Hindlimb muscle (tissue), 1 donor: ENCODE measurements at places on chromosomes 1 and 21. TPM values are rescaled to one million over a fixed set of nuclear protein-coding genes. Genes with fewer than 3 reads are reported as not detected.

GRCh38 chr1:53367503-53368313, 39.8 kb upstream of the LRP8 start:
- no peak for DNase-seq

GRCh38 chr1:227946624-227947385, 927 bp downstream of the WNT9A start:
- peak; percentile 82 for DNase-seq

Gene HOOK1
- polyA plus RNA-seq, result 4.1 TPM

DNA sequence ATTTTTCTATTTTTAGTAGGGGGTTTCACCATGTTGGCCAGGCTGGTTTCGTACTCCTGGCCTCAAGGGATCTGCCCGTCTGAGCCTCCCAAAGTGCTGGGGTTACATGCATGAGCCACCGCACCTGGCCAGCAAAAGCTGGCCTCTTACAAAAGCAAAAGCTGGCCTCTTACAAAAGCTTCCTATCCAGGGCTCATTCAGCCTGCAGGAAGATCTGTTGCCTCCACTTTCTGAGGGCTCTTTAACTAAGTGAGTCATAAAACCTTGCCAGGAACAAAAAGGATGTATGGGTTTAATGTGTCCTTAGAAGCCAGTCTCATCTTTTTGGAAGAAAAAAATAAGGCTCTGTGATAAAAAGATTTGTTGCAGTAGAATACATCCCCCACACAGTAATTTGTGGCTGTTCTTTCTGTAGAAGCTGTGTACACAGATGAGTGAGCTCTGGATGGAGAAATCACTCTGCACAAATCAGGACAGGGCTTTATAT, 15.0 kb downstream of the HTR1D start:
- DNase-seq, result no peak

DNA sequence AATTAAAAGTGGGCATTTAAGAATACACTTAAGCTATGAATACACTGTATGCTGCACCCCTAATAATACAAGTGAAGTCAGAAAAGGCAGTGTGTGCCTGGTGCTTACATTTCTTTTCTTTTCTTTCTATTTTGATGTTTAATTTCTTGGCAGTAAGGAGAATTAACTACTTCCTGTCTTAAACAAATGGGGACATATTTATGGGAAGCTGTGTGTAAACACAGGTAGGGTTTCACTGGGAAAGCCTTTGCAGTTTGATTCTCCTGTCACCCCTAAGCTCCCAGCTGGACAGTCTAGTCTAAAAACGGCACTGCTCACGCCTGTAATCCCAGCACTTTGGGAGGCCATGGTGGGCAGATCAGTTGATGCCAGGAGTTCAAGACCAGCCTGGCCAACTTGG, 146.0 kb downstream of the MIS18A start:
- no peak for DNase-seq

GRCh38 chr1:94925561-94926125, 1.3 kb downstream of the CNN3 start:
- peak; percentile 91 for DNase-seq

DNA sequence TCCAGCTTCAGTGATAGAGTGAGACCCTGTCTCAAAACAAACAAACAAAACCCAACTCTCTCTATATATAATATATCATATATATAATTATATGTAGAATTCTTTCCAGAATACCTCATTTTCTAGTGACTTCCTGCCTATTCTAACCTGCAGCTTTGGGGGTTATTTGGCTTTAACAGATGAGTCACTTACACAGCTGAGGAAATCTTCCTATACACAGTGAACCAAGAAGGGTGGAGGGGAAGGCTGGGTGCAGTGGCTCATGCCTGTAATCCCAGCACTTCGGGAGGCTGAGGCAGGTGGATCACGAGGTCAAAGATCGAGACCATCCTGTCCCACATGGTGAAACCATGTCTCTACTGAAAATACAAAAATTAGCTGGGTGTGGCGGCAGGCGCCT, 9.2 kb downstream of the RAB29 start:
- no peak for DNase-seq

Gene KCNQ4
- 44.5 TPM for polyA plus RNA-seq

Gene C8A
- polyA plus RNA-seq, result not detected

DNA sequence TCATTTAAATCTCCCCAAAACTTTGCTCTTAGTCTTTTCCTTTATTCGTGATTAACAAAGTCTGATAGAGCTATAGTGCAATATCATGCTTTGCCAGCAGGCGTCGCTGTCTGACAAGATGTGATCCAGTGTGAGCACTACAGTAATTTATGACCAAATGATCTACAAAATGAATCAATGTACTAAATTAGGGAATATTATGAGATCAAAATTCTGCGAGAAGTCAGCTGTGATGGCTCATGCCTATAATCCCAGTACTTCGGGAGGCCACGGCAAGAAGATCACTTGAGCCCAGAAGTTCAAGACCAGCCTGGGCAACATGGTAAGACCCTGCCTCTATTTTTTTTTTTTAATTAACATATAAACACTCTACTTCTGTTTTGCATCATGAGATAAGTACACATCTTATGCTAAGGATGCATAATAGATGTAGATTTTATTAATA, 3.6 kb upstream of the SPSB1 start:
- no peak for DNase-seq

DNA sequence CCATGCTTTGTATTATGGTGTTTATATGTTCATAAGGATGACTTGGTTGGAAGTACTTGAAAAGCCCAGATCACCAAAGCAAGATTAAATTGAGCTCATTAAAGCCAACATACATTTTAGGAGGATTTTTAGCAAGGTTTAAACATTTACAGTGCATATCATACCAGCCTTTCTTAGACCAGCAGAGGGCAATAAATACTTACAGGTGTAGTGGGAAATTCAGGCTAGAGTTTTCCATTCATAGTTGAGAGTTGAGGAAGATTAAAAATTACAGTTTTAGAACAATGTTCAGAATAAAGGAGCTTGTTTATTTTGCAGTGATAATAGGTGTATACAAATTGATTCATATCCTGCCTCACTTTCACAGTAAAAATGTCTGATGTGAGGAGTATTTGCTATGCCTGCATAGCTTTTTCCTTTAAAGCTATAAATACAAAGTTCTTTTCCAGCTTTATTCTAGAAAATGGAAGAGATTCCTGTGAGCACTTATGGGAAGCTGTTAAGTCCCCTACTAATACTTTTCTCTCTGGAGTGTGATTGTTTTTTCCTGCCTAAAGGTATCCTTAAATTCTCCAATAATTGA, 35.3 kb downstream of the DTL start:
- DNase-seq, result peak; percentile 39

Gene TMEM52
- 134 TPM for polyA plus RNA-seq

- DNase-seq, result no peak
Observed at GRCh38 chr1:3197781-3198316, 128.8 kb downstream of the PRDM16 start.

- no peak for DNase-seq
Observed at GRCh38 chr1:36492491-36492890, 9.8 kb upstream of the CSF3R start.

Gene S100A7
- polyA plus RNA-seq, result not detected

DNA sequence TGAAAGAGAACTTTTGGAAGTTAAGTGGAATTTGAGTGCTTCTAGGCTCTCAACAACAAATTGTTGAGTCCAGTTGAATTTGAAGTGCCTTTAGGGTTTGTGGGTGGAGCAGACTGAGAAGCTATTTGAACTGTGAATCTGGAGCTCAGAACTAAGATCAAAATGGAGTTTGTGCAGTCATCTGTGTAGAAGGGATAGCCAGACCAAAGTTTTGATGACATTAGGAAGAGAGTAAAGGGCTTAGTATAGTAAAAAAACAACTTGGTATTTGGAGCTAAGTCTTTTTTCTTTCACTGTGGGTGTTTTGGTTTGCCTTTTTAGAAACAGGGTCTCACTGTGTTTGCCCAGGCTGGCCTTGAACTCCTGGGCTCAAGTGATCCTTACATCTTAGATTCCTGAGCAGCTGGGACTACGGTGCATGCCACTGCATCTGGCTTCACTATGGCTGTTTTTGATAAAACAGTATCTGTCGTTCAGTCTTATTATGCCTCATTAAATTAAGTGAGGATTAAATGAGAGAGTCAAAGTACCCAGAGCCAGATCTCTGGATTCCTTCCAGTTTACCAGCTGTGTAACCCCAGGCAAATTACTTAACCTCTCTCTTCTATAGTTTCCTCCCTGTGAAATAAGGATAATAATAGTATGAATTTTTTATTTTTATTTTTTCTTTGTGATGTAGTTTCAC, 20.0 kb downstream of the HDAC1 start:
- DNase-seq, result no peak

DNA sequence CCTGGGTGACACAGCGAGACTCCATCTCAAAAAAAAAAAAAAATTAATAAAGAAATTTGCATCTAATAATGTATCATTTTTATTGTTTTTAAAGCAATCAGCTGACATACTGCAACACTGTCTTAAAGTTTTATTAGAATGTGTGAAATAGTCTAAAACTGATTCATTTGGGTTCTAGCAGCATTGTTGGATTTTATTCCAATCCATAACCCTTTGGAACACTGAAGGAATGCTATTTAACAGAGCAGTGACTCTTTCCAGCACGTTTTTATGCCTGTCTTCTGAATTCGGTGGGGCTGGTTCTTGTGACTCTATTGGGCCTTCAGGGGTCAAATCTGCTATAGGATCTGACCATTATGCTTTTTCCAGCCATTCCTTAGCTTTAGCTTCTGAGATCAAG, 18.2 kb upstream of the FMO4 start:
- no peak for DNase-seq

DNA sequence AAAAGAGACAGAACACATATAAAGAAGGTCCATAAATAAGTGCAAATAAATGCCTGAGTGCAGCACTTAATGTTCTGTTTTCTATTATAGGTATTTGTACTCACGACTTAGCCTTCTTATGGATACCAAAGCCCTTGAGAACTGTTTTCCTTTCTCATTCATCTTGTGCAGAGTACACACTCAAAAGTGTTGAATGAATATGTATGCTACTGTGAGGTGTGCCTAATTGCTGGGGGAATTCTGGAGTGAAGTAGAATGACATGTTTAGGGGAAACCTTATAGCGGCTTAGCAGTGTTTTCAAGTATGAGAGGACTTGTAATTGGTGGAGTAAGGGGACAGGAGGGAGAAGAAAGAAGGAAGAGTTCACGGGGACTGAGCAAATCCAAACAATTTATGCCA, 157.6 kb downstream of the CACNA1E start:
- DNase-seq, result no peak

DNA sequence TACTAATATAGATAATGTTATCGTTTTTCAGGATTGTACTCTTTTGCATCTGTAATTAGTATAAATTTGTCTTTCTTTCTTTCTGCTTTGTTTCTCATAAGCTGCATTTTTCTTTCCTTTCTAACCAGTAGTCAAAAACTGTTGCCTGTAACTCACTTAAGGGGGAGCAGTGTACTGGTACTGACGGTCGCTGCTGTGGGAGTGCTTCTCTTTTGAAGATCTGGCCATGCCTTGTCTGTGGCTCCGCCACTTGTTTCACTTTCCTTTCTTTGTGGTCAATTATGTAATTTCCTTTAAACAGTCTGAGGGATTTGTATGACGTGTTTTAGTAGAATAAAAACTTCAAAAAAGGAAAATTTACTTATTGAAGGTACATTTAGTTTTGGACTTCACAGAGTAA, 37.0 kb downstream of the MIA3 start:
- no peak for DNase-seq

DNA sequence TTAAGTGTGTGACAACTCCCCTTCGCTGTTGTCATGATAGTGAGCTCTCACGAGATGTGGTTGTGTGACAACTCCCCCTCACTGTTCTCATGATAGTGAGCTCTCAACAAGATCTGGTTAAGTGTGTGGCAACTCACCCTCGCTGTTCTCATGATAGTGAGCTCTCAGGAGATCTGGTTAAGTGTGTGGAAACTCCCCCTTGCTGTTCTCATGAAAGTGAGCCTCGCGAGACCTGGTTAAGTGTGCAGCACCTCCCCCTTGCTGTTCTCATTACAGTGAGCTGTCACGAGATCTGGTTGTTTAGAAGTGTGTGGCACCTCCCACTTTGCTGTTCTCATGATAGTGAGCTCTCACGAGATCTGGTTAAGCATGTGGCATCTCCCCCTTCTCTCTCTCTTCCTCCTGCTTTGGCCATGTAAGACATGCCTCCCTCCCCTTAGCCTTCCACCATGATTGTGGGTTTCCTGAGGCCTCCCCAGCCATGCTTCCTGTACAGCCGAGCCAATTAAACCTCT, 25.1 kb upstream of the LSS start:
- no peak for DNase-seq

Gene LCA5L
- 1.8 TPM for polyA plus RNA-seq

Gene ZNF672
- 17.2 TPM for polyA plus RNA-seq

DNA sequence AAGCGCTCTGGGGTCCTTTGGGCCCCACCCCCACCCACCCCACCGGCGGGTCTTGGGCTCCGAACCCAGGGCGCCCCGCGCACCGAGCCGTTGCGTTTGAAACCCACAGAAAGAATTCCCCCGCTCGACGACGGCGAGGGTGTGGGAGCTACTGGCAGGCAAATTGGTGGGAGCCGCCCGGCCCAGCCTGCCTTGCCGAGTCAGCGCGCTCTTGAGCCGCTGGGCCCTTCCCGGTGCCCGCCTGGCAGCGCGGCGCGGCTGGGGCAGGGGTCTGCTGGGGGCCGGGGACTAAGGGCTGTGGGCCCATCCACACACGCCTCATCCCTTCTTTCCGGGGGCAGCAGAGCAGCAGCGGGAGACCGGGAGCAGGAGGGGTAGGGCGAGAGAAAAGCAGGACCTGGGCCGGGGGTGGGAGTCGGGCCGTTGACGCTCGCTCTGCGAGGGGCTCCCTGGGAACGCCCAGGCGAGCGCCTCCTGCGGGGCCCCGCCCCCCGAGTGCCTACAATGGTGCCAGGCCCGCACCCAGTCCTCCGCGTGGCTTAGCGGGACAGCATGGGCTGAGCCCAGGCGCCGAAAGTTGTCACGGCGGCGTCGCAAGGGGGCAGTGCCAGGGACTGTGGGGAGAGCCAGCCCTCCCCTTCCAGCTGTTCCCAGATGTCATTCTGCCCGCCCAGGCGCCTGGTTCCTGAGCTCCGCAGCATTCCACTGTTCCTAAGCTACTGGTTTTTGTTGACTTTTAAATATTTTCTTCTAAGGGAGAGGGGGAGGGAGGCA, at the start of gene C1orf94:
TSS of gene C1orf94 (plus strand) at position 78 of the 774 bp plus-strand sequence. CDS start 883 bp downstream, outside the sequence.
- no peak for DNase-seq

Gene S1PR1
- polyA plus RNA-seq, result 14.0 TPM

Gene TTC22
- 0.17 TPM for polyA plus RNA-seq

DNA sequence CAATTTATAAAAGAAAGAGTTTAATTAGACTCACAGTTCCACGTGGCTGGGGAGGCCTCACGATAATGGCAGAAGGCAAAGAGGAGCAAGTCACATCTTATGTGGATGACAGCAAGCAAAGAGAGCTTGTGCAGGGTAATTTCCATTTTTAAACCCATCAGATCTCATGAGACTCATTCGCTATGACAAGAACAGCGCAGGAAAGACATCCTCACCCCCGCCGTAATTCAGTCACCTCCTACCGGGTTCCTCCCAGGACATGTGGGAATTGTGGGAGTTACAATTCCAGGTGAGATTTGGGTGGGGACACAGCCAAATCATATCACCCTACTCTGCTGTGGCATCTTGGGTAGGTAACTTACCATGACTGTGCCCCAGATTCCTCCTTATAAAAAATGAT, 79.8 kb downstream of the AK5 start:
- DNase-seq, result no peak

DNA sequence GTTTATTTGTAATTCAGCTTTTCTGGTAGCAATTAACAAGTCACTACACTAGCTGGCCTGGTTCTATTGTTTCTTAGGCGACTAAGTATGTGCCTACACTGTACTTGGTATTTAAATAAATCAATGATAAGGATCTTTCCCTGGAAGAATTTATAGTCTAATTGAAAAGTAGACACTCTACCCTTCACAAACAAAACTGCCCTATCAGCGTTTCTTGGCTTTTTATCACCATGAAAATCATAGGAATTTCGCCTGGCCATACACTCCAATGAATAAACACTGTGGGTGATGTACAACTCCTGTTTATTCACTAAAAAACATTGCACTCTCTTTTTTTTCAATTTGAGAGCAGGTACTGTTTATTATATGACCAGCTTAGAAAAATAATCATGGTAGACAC, 702.9 kb upstream of the ADGRL2 start:
- DNase-seq, result no peak
